ENCODE measurements at places on chromosomes 4 and X.

DNA sequence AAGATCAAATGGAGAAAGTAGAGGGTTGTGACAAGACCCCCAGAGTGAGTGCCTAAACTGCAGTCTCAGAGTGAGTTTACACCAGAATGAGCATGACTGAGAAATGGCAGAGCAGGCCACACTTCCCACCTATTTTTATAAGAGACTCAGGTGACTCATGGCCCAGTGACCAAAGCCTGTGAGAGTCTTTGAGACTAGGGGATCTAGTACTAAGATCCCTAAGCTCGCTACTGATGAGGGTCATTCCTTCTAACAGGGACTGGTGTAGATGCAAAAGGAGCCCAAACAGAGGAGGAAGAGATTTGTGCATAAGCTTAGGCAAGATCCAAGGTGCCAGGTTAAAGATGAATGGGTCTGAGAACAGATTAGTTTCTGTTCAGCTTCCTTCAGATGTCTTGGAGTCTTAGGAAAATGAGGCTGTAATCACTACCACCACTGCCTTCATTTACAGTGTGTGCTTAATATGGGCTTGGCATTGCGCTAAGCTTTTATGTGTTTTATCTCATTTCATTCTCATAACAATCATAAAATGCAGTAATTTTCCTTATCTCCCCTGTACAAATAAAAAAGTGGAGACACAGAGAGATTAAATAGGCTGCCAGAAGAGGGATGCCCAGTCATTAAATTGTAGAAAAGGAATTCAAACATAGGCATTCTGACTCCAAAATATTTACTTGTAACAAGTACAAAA is 62.8 kb downstream of the RWDD4 start:
- no peak for DNase-seq

- no peak for DNase-seq
Measured at GRCh38 chr4:187004628-187005027, 281.0 kb upstream of the FAT1 start.

DNA sequence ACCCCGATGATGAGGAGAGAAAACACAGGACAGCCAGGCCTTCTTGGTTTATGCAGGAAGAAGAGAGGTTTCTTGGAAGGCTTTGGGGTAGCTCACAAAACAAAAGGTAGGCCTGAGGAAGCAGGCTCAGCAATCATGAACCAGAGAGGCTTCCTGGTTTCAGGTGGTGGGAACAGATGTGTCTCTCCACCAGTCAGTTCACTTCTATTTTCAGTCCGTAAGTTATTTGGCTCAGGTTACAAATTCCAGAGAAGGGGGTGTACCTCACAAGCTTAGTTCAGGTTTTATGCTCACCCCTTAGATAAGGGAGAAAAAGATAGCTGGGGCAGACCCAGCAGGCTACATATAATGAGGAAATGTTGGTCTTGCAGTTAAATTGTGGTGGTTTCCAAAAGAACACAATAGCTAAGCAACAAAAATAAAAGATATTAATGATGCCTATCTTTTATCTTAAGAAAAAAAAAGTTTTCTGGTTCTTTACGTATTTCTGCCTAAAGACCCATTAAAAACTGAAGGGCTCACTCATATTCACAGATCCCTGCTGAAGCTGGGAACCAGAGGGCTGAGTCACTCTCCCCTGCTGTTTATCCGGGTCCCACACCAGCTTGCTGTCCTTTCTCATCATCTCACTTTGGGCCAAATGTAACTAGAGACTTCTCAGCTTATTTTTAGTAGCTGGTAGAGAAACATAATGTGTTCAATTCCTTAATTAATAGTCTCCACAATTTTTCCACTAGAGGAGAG is 177.0 kb downstream of the CAMK2D start:
- DNase-seq, result no peak

- DNase-seq, result no peak
Measured at GRCh38 chr4:90715242-90715641, 588.0 kb downstream of the CCSER1 start.

DNA sequence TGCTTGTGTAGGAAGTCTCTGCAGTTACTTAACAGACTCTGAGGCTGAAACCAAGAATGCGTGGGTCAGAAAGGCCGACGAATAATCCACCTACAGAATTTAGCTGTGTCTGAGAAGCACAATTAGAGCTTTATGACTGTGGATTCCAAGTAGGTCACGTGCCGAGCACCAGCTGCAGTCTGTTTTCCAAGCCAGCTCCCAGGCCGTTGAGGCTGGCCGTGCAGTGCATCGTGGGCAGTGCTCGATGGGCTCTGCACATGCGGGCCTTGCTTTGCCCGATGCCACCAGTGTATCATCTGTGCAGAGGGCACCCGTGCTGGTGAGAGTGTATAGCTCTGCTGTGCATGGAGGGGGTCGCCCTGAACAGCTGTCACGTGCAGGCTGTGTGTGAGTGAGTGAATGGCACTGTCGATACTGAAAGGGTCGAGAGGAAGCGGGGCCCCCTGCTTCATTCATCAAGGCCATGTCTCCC is 67.5 kb upstream of the CLDN34 start:
- no peak for DNase-seq

GRCh38 chrX:12443534-12444098 is 305.3 kb downstream of the FRMPD4 start:
- DNase-seq, result no peak

GRCh38 chrX:113297437-113297836 is 456.8 kb upstream of the AMOT start:
- DNase-seq, result no peak

- DNase-seq, result no peak
Measured at GRCh38 chr4:102585329-102585728, 84.2 kb downstream of the NFKB1 start.

DNA sequence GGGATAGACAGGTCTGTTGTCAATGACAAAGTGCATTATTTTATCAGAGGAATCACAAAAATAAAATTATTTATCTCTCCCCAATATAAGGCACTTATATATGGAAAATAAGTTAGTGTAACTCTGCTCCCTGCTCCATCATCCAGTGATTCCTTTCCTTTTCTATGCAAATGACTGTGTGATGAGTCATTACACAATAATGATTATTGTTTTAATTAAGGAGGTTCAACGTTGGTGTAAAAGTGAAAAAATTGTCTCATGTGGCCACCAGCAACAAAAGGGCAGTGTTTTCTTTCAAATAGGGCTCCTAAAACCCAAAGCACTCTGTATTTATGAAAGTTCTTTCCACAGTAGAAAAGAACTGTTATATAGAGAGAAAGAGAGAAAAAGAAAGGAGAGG is 16.7 kb downstream of the SLC7A11 start:
- no peak for DNase-seq

DNA sequence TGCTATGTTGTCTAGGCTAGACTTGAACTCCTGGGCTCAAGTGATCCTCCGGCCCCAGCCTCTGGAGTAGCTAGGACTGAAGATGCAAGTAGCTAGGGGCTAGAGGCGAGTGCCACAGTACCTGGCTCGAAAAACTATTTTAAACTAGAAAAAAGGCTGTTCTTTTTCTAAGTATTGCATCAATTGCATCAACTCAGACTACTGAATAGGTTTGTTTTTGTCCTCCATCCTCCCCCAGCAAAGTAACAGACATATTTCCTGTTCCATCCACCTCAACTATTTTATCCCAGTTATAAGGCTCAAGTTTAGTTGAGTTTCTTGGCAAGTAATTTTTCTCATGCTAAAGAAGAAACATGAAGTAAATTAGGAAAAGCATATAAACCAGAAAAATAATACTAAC is 4.1 kb downstream of the SH3RF1 start:
- no peak for DNase-seq

DNA sequence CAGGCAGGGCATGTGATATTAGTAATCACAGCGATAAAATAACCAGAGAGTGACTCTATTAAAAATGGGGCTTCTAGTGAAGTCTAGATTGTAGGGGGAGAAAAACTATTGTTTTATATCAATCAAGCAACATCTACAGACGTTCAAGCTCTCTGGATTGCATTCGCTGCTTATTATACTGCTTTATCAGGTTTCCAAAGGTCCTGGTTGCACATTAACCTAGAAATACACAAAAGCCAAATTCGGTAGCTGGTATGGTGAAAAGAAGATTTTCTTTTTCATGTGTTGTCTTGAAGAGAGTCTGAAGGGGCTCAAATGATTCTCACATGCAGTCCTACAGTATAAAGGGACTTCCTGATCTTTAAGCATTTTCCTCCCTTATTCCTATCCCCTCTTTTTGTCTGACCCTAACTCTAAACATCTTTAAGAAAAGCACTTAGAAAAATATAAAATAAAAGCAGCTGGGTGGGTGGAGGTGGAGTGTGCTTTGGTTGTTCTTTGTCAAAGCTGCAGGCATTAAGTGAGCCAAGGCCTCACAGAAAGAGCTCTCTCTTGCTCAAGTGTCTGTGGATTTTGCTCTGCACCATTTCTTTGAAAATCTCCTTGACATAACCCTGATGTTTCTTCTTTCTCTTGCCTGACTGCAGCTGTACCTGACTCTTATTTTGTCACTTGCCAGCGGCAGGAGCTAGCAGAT is 46.1 kb downstream of the MID1IP1 start:
- DNase-seq, result no peak

DNA sequence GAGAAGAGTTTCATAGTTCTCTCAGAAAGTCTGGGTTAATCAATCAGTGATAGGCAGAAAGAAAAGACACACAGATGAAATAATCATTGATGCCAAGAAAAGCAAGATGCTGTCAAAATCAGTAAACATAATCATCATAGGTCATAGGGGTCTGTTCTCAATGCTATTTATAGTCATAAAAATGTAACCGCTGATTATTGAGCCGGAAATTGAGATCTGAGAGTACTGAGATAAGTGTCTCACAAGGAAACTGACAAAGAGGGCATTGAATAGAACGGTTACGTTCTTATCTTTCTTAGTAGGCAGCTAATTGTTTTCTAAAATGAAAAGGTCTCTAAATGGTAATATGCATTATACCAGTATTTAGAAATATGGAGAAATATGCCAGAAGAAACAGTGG is 1686.1 kb upstream of the AGA start:
- DNase-seq, result no peak

DNA sequence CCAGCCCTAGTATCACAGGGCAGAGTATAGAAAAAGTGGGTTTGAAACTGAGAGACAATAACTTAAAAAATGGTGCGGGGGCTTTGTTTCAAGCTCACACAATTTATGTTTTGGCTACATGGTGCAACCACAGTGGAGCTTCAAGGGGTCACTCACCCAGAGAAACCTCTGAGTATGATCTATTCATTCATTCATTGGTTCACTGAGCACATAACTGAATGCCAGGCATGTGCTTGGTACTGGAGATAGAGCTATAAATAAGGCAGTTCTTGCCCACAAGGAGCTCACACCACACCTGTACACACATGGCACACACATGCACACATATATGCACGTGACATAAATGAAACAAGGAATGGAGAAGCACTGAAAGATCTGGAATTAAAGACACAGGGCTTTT is 171.4 kb downstream of the NHS start:
- no peak for DNase-seq

- no peak for DNase-seq
Measured at GRCh38 chr4:70958681-70959080, 34.8 kb upstream of the DCK start.

DNA sequence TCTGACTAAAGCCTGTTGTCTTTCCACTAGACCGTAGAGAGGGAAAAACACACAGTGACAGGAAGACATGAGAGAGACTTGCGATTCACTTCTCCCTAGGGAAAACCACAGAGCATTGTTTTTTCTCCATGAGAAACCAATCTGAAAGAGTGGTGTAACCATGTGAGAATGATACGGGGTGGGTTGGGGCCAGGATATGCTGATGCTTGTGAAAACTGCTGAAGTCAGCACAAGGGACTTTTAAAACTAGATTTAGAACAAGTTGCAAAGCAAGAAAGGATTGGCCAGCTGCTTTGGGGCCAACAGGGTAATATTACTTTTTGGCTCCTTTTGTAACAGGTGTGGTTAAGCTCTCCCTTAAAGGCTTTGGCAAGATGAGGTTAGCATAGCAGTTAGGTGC is 66.1 kb downstream of the NHSL2 start:
- no peak for DNase-seq

DNA sequence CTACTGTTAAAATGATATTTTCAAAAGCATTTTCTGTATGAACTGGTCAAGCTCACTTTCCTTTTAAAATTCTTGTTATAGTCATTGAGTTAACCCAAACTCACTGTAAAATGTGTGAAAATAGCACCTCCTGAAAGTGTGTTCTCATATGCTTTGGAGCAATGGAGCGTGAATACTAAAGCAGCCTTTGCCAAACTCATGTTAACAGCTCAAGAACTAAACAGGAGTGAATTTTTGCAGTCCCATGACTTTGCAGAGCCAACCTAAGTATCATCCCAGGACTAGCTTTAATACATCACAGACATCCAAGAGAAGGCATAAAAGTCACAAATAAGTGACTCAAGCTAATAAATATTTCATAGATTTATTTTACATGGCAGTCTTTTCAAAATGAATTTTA is 2.3 kb downstream of the AMMECR1 start:
- no peak for DNase-seq

DNA sequence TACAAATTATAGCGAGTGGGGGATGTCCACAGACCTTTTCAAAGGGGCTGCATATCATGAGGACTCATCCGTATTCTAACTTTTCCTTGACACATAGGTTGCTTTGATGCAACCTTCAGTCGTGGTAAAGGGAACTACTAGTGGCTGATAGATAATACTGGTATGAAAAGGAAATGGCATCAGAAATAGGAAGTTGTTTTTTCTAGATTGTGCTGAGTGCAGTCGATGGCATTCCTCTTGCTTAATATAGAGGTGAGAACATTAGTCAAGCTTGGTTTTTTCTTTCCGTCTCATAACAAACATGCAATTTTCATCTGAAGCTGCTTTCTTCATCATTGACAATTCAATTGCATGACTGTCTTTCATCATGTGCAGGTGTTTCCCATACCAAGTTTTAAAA is 16.6 kb downstream of the ENPEP start:
- no peak for DNase-seq

DNA sequence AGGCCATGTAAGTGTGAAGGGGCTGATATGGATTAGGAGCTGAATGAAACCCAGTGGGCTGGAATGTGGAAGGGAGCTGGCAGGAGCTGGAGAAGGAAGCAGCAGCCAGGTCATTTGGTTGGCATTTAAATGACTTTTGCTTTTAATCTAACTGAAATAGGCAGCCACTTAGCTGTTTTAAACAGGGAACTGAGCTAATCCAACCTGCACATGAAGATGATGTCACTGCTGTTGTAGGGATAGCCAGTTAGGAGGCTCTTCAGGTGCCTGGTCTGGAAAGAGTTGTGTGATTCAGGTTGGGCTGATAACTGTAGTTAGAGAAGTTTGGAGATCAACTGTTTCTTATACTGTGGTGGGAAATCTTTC is 122.4 kb downstream of the PALLD start:
- DNase-seq, result no peak

DNA sequence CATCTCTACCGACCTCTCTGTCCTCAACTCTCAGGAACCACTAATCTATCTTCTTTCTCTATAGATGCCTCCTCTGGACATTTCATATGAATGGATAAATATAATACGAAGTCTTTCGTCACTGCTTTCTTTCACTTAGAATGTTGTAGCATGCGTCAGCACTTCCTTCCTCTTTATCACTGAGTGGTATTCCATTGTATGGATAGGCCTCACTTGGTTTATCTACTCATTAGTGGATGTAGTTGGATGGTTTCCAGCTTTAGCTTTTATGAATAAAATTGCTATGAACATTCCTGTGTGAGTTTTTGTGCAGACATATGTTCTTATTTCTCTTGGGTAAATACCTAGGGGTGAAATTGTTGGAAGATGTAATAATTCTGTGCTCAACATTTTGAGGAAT is 528.2 kb upstream of the FAT1 start:
- DNase-seq, result no peak
